CMK (cell line): ENCODE measurements at places on chromosomes 3 and 15.

DNA sequence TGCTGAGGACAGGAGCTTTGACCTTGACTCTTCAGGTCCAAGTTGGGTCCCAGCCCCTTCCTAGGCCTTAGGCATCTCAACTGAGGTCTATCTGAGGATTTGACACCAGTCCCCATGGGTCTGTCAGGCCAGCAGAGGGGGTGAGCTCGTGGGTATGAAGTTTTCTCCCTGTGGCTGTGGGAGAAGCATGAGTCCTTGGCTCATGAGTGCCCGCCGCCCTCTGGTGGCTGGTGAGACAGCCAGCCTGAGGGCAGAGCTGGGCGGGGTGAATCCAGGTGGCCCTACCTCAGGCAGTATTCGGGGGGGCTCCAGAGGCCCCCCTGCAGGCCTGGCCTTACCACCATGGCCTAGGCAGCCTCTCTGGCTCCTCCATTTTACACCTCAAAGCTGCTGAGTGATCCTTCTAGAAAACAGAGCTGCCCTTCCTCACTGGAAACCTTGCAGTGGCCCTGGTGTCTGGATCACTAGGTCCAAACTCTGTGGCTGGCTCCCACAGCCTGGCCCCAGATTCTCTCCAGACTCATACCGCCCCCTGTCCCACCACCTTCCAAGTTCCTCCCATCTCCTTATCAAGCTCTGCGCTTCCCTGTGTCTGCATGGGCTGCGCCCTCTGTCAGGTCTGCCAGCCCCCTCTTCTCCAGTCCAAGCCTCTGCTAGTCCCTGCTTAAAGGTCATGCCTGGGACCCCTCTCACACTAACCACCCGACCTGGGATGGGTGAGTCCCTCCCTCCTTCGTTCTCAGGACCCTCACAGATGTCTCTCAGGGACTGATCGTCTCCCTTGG, 16.1 kb downstream of the SH2D7 start:
- DNase-seq: peak; percentile 84

GRCh38 chr3:136351351-136351750, 101.2 kb downstream of the PCCB start:
- DNase-seq: no peak

DNA sequence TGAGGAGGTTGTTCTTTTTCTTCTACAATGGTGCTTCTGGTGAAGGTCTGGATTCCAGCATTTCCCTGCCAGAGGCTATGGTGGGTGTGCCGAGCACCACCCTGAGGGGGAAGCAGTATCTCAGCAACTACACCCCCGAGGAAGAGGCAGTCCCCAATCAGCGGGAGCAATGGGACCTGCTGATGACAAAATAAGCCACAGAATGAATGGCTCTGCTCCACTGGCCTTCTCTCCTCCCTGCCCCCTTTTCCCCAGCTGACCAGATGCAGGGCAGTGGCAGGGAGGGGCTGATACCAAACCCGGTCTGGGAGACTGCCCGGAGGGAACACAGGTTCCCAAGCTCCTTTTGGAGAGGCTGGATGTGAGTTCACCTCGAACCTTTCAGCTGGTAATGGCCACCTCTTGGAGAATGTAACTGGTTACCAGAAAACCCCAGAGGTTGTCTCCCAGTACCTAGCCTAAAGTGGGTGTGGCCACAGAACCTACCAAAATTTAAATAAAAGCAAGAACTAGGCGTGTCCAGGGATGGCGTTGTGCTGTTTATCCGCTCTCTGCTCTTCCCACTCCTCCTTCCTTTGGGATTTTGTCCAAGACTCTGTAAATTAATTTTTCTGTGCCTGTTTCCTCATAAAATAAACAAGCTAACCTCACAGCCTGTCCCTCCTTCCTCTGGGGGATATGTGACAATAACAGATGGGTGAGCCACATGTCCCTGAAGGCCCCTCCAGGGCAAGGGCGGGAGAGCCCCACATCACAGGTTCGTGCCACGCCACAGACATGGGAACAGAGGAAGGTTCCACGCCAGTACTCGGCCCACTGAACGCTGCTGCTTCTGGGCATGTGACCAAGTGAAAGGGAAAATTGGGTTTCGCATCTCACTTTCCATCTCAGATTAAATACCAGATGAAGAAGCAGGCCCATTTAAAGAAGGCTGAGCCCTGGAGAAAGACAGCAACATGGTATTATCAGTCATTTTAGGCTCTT, 35.1 kb upstream of the SPTBN5 start:
- no peak for DNase-seq

- DNase-seq: no peak
Measured at GRCh38 chr3:12443781-12444522, 40.3 kb upstream of the TSEN2 start.

DNA sequence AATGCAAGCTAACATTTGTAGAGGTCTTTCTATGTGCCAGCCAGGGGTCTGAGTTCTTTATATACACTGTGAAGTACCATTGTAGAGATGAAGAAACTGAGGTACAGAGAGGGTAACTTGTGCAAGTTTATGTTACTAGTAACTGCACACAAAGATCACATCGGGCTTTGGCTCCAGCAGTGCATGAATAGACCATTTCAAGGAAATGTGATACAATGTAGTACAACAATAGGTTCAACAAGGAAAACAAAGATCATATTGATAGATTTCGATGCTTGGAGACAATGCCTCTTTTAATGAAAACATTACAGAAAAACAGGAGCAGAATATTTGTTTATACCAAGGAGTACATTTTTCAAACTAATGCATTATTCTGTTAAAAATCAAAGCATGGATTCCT, 115.3 kb downstream of the POLR2M start:
- no peak for DNase-seq

DNA sequence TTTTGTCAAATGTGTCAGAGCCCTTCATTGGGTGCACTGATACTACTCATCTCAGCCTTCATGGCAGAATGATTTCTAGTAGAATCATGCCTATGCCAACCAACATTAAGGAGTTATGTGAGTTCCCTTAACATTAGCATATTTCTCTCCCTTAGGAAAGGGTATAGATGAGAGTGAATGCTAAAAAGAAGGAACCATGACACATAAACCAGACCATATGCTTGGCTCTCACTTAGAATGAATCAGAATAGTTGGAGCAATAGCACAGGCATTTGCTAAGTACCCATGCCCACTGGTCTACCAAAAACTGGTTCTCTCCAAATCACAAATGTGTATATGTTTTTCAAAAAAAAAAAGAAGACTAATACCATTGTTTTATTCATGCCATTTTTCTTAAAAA, 51.1 kb downstream of the STRIT1 start:
- no peak for DNase-seq

GRCh38 chr3:33942483-33943150, 144.2 kb downstream of the PDCD6IP start:
- DNase-seq: no peak

GRCh38 chr3:23611737-23612295, 193.9 kb upstream of the UBE2E1 start:
- no peak for DNase-seq

GRCh38 chr3:104411757-104412156, 955.0 kb upstream of the ALCAM start:
- DNase-seq: no peak

DNA sequence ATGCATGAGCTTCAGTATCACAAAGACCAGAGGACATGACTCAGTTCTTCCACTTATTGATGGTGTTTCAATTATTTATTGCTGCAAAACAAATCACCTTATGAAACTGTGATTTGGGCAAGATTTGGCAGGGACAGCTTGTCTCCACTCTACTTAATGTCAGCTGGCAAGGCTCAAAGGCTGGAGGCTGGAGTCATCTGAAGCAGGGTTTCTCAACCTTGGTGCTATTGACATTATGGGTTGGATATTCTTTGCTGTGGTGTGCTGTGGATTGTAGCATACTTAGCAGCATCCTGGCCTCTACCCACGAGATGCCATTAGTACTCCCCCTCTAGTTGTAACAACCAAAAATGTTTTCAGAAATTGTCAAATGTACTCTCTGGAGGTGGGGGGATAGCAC, 138.8 kb upstream of the PEX5L start:
- DNase-seq: no peak

DNA sequence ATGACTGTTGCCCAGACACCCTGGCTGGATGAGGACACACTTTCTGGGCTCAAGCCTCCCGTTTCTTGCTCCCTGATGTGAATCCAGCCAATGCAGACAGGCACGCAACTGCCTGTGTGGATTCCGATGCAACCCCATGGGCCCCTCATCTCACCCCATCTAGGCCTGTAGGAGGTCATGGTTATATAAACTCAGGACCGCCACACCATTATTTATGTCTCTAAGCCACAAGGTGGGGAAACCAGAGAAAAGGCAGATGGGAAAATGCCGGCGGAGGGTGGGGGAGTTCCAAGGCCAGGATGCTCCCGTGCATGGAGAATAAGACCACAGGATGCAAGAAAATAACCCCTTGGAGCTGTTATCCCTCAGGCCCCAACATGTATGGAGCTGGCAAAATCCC, 2.0 kb downstream of the MESP1 start:
- no peak for DNase-seq

GRCh38 chr3:172698631-172699030, 12.2 kb downstream of the NCEH1 start:
- no peak for DNase-seq

DNA sequence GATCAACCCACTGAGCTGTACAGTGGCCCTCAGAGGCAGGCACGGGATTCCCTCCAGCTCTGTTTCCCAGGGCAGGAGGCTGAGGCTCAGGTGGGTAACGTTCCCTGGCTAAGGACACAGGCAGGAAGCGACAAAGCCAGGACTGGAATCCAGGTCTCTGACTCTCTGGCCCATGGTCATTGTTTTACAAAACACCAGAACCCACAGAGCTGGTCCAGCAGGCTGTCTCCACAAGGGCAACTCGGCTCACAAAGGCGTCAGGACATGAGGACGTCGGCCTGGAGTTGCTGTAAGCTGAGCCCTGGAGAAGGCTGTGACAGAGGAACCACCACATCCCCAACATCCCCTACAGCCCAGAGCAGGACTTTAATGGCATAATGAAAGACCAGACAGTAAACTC, 30.7 kb downstream of the NUP210 start:
- no peak for DNase-seq

DNA sequence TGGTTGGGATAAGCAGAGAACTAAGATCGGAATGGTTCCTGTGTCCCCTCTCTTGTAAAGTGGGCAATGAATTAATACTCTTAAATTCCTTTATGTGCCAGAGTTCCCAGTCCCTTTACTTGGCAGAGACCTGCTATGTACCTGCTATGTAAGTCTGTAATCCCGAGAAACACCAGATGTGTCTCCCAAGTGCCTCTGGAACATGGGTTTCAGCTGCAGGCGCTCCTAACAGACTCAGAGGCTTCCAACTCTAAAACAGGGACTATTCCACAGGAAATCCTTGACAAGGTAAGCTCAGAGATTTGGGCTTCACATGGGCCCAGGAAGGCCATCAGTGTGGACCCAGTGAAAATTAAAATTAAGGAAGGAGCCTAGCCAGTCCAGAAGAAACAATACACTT, 117.7 kb upstream of the PLCL2 start:
- no peak for DNase-seq

DNA sequence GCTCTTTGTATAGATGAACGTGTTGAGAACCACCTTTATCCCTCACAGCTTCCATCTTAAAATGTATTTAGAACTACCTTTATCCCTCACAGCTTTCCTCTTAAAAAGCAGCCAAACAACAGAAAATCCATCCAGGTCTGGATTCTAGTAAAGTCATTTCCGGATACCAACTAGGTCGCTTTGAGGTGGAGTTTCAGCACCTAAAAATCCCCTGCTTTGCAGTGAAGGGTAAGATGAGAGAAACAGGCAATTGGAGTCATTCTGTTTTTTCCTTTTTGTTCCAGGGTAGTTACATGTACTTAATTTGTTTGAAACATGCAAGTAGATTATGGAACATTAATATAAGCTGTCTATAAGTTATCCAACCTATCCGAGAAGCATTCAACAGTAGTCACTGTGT, 192.0 kb downstream of the UBE2E2 start:
- no peak for DNase-seq

- no peak for DNase-seq
Measured at GRCh38 chr3:166582236-166582635, 745.0 kb upstream of the BCHE start.

- DNase-seq: no peak
Measured at GRCh38 chr15:61857169-61857829, 202.9 kb downstream of the VPS13C start.

DNA sequence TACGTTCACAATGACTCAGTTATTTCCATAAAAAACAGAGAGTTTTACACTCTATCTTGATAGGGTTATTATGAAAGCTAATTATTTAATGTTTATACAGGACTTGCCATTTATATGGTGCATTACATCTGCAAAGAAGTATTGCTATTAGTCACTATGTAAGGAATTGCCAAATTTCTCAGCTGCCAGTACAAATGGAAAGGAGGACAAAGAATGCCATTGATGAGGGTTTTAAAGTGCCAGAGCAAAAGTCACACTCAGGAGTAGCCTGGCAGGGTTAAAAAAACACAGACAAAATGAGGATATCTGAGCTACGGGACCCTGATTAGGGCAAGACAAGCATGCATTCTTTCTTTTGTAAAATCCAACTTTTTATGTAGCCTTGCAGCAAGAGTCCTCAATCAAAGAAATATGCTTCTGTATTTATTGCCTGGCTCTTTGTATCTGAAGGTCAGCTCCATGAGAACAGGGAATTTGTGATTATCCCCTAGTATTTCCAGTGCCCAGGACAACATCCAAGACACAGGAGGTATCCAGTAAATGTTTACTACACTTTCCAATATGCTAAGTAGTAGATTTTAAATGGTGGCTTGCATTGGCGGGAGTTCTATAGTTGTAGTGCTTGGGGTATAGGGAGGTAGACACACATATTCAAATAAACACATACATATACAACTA, 1013.6 kb downstream of the ROBO1 start:
- no peak for DNase-seq

- DNase-seq: no peak
Measured at GRCh38 chr3:99945328-99945995, 127.8 kb downstream of the CMSS1 start.

- no peak for DNase-seq
Measured at GRCh38 chr15:60235951-60236710, 161.7 kb downstream of the ANXA2 start.

DNA sequence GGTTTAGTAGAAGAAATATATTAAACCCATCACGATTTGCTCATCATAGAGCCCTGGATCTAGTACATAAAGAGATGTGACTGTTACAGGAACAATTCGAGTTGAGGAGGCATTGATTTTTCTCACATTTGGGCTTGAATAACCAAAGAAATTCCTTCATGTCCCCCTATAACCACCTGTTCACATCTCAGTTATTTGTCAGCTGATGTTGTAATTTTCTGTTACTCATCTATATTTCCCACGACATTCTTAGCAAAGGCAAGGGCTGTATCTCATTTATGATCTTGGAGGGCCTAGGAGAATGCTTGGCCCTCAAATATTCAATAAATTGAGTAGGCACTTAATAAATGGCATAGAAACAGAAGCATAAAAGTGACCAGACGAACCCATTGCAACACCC, 36.4 kb upstream of the GYG1 start:
- DNase-seq: no peak

DNA sequence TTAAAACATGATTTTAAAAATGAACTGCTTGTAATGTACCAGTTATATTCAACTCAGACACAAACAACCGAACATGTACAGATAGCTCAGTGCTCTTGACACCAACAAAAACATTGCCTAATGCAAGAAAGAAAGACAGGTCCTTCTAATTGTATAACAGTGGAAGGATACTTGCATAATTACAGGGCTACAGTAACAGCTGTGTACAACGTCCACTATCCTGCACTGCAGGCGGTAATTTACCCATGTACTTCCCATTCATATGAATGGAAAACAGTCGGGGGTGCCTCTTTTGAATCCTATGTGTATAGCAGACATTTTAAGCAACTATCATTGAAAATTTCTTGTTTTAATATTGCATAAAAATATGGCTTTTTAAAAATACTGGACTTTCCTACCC, 41.1 kb upstream of the PLSCR5 start:
- DNase-seq: no peak

GRCh38 chr3:55426486-55426885, 60.6 kb downstream of the WNT5A start:
- no peak for DNase-seq
